ENCODE measurements at places on chromosomes 2 and 18.

- no peak for DNase-seq
Measured at GRCh38 chr2:28451793-28452533, 43.9 kb upstream of the PLB1 start.

DNA sequence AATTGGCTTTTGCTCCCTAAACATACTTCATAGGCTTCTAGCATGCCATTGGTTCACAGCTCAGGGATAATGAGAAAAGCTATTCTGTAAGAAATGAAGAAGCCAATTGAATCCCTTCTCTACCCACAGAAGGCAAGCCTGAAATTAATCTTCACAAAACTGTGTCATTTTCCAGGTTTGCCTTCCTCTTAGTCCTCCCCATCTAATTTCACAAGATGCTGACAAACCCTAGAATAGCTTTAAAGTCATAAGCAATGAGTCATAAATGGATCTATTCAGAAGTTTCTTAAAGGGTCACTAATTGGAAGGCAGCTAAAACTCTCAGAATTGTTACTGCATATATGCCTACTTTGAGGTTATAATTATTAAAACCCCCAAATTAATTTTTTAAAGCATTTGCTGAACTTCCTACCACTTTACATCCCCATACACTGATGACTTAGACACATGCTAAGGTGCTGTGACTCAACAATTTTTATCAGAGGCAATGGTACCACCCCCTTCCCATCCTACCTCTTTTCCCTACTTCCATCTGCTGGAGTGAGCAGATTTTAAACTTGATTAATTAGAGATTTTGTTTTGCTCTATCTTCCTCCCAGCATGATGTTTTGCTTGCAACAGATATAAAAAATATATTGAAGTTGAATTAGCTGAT, 51.3 kb upstream of the NABP1 start:
- no peak for DNase-seq

GRCh38 chr18:7590826-7591560, 23.9 kb downstream of the PTPRM start:
- no peak for DNase-seq

- no peak for DNase-seq
Measured at GRCh38 chr18:40415176-40415791, 1539.8 kb upstream of the PIK3C3 start.

- DNase-seq, result no peak
Measured at GRCh38 chr2:218145124-218145523, 19.3 kb downstream of the CXCR2 start.

DNA sequence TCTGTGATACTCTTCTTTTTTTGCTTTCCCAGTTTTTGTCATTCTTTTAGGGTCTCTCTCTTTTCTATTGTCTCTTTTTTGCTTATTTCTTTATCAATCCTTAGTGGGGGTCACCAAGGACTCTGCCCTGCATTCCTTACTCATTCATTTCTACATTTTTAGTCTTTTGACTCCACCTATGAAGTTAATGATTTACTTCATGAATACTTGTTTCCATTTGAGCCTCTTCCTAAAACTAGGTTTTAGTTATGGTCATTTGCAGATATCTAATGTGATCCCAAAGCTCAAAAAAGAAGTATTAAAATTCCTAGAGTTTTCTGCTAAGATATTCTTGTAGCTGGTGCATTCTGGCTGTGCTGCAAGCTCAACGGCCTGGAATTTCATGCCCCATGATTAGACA, 149.3 kb upstream of the AQP4 start:
- no peak for DNase-seq

DNA sequence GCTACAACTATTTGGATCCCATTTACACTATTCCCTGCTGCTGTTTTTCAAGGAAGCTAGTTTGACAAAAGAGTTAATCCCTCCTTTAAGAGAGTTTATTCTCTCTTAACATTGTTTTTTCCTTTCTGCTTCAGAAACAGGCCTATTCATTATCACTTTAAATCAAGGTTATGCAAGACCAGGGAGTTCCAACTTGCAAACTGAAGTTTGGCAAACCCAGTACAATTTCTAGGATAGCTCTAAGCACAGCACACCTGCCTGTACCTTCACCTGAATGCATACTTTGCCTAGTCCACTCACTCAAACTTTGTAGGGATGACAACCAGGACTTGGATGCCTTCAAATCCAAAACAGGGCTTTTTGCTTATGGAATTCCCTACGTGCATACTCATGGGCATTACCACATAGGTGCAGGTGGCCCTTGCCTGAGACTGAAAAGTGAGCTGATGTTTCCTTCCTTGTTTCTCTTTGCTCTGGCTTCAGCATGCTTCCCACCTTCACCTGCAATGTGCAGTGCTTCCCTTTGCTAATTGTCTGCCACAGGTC, 193.8 kb upstream of the MMADHC start:
- no peak for DNase-seq

DNA sequence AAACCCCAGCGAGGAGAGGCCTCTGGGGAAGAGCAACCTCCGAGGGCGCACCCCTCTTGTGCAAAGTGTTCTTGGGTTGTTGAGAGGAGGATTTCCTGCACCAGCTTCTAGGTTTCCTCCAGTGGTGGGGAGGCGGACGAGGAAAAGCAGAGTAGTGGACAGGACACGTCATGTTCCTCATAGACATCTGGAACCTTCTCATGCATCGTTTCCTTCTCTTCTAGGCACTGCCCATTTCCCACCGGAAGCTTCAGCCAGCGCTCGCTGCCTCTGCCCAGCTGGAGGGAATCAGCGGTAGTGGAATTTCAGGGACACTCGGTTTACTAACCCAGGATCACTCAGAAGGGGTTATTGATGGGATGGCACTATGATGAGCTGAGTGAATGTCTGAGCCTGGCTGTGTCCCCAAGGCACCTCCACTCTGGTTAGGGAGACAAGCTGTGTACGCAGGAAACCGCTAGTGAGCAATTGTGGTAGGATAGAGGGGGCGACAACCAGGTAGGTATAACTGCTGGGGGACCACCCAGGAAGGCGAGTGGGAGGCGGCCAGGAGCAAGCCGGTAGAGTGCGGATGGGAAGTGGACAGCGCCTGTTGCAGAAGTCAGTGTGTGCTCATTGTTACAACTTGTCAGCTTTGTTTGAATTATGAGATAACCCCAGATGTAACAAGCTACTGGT, 960 bp upstream of the APOB start:
- DNase-seq, result no peak

- DNase-seq, result no peak
Measured at GRCh38 chr2:14675489-14675888, 43.0 kb downstream of the LRATD1 start.

DNA sequence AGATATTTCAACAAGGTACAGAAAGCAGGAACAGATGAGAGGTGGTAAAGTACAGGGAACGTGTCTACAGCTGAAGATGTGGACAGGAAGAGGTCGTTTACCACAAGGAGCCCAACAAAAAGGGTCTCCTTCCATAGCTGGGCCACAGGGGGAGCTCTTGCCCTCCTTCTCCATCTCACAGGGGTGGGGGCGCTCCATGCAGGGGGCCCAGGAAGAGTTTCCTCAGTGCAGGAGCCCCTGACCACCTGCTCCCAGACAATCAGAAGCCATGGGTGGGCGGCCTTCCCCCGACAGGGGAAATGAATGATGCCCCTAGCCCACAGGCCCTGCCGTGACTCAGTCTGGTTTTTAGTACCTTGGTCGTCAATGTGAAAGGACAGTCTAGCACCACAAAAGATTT, 163.6 kb upstream of the ZNF516 start:
- peak; percentile 10 for DNase-seq

DNA sequence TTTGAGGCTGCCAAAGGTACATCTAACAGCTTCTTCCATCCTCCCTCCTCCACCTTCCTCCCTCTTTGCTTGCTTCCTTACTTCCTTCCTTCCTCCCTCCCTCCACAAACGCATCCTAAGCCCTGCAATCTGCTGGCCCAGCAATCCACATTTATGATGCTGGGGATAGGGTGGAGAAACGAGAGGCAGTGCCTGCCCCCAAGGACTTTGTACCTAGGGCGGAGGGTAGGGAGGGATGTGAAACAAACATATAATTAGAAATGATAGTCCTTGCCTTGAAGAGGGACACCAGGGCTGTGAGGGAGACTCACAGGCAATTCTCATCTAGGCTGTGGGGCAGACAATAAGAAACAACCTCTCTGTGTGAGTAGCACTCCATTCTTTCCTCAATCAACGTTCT, 188.3 kb downstream of the ANKRD30B start:
- no peak for DNase-seq

- peak; percentile 37 for DNase-seq
Measured at GRCh38 chr2:15561574-15562344, 625 bp upstream of the NBAS start.

DNA sequence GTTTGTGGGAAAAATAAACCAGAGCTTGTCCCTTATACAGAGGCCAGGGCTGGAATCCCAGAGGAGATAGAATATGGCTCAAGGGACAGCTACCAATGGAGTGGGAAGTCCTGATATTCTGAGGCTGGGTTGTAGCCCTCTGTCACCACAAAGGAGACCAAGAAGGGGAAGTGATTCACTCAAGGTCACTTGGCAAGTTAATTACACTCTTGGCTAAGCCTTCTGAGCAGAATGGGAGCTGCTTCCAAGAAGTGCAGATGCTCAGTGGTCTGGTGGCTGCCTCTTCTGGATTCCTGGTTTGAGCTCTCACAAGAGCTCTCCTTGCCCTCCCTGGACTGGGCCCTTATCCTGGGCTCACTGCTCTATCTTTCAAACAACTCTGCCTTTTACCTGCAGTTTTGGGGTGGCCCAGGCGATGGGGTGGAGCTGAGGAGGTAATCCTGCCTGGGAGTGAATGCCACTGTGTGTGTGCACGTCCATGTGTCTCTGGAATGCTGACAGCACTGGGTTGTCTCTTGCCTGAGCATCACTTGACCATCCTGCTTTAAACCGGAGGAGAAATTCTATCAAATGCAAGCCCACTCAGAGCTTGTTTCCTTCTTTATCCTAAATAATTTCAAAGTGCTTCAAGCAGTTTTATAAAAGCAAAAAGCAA, 168.2 kb downstream of the KCNS3 start:
- DNase-seq, result no peak

DNA sequence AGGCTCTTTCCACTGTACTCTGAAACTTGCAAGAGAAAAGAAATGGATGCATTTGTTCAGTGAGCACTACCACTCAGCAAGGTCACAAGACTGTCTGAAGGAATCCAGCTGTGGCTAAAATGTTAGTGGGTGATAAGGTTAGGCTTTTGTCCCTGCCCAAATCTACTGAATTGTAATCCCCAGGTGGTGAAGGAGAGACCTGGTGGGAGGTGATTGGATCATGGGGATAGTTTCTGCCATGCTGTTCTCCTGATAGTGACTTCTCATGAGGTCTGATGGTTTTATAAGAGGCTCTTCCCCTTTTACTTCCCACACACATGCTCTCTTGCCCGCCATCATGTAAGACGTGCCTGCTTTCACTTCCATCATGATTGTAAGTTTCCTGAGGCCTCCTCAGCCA, 68.2 kb downstream of the ZNF385B start:
- DNase-seq, result no peak

- DNase-seq, result no peak
Measured at GRCh38 chr2:130390460-130391057, 34.7 kb downstream of the PTPN18 start.

GRCh38 chr2:236262238-236262637, 2.0 kb downstream of the ASB18 start:
- no peak for DNase-seq

DNA sequence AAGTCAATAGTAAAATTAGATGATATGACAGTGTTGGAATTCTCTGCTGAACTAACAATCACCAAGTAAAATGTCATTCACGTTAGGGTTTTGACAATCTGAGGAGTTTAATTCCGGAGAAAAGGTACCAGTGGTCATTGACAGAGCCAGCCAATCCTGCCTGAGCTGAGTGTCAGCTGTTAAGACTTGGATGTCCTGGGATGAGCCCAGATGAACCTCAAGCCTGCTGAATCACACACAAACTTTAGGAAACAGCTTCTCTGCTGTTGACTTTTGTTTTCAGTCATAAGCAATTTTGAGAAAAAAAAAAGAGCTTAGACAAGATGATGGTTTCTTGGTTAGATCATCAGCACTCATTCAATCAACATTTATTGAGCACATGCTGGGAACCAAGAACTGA, 600.0 kb upstream of the SLC39A10 start:
- no peak for DNase-seq

DNA sequence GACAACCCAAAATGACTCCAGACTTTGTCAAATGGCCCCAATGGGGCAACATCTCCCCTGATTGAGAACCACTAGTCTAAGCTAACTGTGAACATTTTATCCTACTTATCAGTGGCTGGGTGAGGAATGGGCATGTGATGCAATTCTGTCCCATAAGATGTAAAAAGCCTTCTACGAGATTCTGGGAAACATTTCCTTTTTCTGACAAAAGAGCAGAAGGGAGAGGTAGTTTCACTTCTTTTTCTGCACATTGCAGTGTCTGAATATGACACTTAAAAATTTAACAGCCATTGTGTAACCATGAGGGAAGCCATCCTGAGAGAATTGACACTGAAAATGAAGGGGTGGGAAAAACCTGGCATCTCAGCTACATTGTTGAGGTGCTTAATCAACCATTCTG, 17.3 kb upstream of the MARCHF4 start:
- DNase-seq, result no peak

- no peak for DNase-seq
Measured at GRCh38 chr2:165401285-165401852, 68.1 kb upstream of the CSRNP3 start.

DNA sequence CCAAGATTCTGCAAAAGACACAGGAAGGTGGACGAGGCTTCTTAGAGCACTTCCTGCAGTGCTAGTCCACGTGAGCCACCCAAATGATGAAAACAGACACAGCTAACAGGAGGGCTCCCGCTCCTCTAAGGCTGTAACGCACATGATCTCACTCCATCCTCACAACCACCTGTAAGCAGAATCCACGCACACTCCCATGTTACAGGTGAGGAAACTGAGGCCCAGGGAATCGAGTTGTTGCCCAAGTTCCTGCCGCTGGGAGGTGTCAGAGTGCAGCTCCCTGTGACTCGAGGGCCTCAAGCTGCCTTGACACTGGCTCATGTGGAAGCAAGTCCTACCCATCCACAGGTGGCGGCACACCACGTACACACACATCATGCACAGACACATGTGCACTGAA, 4.4 kb downstream of the DNMT3A start:
- no peak for DNase-seq

- DNase-seq, result no peak
Measured at GRCh38 chr2:20016346-20016745, 3.9 kb upstream of the MATN3 start.

- DNase-seq, result no peak
Measured at GRCh38 chr2:168482269-168482668, 26.2 kb downstream of the CERS6 start.

- no peak for DNase-seq
Measured at GRCh38 chr2:40451918-40452605, at the start of gene SLC8A1. Gene SLC8A1 (minus strand): TSS chr2:40452090.

Data from activated naive CD4-positive, alpha-beta T cell treated with Interleukin-2 at 50 U/mL for 16 hours (primary cell).